Stimulated activated CD4-positive, alpha-beta T cell treated with anti-CD3 and anti-CD28 coated beads, TNF-alpha, amount 100 ng/mL, for 48 hours (primary cell): ENCODE measurements at places on chromosomes 3 and 15.
A peak's percentile ranks its signal among the peaks of the same experiment; 100 is the strongest.

GRCh38 chr3:177692304-177692975 lies 495.2 kb upstream of the TBL1XR1 start:
- DNase-seq, result no peak

DNA sequence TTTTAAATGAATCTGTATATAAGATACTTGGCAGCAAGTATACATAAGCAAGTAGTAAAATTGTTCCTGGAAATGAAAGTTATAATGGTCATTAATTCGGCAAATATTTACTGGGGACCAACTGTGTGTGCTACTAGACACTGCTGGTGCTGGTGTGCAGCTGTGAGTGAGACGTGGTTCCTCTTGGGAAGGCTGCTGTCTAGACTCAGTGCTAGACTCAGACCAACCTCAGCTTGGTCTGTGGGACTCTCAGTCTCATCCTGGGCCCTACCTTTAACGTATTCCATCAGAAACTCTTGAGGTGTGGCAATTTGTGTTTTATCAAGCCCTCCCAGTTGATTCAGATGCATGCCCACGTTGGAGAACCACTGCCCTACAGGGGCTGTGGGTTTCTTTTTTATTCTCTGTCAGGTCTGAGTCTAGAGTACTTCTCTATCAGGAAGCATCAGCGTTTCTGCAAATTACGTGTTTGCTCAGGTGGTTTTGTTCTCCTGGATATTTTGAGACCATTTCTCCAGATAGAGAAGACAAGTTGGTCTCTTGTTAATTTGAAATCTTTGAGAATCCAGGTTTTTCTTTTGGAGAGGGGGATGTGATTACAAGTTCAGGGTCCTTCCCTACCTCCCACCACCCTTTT lies 6.8 kb downstream of the TLNRD1 start:
- no peak for DNase-seq

- DNase-seq, result no peak
These were observed 171.7 kb downstream of the C3orf38 start for GRCh38 chr3:88321363-88322050.

- DNase-seq, result no peak
These were observed 10.3 kb upstream of the USP50 start for GRCh38 chr15:50556642-50557371.

- no peak for DNase-seq
These were observed 46.8 kb downstream of the CHL1 start for GRCh38 chr3:243356-243725.

GRCh38 chr15:98150536-98150935 lies 190.0 kb downstream of the ARRDC4 start:
- DNase-seq, result no peak

GRCh38 chr3:101836160-101836559 lies 13.2 kb upstream of the NFKBIZ start:
- DNase-seq, result no peak

- no peak for DNase-seq
These were observed 67.7 kb downstream of the RARB start for GRCh38 chr3:25495726-25496253.

- no peak for DNase-seq
These were observed 35.0 kb downstream of the RFTN1 start for GRCh38 chr3:16478516-16478915.

DNA sequence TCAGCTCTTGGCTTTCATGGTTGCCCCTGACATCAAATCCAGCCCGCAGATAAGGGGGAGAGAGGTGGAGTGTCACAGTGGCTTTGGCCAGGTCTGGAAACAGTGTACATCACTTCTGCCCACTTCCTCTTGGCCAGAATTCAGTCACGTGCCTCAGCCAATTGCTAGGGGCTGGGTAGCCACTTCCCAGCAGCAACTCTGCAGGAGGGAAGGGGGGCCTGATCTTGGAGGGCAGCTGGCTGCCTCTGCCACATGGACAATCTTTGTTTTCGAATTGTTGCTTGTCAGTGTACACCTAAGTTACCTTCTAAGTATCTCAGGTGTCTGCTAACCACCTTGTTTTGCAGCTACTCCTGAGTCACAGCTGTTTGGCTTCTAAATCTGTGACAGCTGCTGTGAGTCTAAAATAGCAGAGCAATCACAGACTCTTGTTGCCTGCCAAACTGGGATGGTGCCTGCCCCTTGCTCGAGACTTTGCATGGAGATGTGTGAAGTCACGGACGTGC lies 41.0 kb upstream of the LIMD1 start:
- no peak for DNase-seq

DNA sequence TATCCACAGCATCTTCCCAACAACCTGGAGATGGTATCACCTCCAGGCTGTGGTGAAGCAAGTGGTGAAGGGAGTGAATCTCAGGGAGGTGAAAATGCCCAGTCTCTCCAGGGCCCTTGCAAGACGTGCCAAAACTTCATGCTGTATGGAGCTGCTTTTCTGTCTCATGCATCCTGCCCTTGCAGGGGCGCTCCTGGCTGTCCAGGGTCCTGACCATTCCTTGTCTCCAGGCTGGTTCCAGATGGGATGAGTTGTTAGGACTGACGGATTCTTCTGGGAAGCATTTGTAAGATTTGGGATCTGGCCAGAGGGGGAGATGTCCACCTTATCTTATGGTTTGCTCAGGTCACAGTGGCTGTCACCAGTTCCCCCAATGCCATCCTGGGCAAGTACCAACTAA lies 15.8 kb downstream of the TGM4 start:
- no peak for DNase-seq

DNA sequence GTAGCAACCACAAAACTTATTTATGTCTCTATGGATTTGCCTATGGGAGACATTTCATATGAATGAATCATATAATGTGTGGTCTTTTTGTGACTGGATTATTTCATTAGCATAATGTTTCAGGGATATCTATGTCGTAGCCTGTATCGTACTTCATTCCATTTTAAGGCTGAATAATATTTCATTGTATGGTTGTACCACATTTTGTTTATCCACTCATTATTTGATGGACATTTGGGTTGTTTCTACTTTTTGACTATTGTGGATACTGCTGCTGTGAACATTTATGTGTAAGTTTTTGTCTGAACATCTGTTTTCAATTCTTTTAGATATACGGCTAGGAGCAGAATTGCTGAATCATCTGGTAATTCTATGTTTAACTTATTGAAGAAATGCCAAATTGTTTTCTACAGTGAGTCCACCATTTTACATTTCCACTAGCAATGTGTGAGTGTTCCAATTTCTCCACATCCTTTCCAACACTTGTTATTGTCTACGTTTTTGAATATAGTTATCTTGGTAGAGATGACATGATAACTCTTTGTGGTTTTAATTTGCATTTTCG lies 134.4 kb upstream of the DAZL start:
- no peak for DNase-seq

DNA sequence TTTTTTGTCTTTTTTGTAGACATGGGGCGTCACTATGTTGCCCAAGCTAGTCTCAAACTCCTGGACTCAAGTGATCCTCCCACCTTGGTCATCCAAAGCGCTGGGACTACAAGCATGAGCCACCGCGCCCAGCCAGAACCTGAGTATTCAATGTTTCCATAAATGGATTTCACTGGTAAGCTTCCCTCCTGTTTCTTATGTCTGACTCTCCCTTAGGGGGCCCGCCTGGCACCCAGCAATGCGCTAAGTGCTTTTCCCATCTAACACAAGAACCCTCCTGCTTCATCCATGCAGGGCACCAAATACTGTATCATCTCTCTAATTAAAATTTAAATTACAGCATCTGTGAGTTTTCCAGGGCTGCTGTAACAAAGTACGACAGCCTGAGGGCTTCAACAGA lies 44.9 kb downstream of the KLF15 start:
- no peak for DNase-seq

GRCh38 chr3:21436835-21437234 lies 314.2 kb downstream of the ZNF385D start:
- no peak for DNase-seq

- no peak for DNase-seq
These were observed 849.8 kb downstream of the NSUN3 start for GRCh38 chr3:94912656-94913055.

GRCh38 chr3:84724877-84725276 lies 233.9 kb upstream of the CADM2 start:
- no peak for DNase-seq

DNA sequence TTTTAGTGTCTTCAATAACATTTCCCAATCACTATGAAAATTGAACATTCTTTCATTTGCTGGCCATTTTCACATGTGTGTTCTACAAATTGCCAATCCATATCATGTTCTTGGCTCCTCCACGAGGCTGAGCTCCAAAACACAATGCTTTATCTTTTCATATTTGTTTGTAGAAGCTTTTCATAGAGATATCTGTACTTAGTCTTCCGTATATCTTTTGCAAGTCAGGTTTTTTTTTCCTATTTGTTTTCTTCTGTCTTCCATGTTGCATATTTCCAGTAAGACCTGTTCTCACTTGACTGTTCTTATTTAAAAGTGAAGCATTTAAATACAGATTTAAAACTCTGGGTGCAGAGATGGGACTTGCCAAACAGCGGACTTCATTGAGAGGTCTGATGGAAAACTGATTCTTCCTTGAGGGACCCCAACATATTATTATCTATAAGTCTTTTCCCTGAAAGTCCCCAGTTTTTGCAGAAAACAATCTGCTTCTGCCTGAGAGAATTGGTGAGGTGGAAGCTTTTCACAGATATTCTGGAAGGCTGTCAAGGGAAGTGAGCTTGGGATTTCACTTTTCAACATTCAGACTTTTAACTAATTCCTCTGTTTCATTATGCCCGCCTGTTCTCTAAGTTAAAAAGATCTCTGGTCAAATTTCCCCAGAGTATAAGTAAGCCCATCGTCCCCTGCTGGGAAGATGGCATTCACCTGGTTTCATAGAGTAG lies 77.8 kb upstream of the KCNMB2 start:
- no peak for DNase-seq

DNA sequence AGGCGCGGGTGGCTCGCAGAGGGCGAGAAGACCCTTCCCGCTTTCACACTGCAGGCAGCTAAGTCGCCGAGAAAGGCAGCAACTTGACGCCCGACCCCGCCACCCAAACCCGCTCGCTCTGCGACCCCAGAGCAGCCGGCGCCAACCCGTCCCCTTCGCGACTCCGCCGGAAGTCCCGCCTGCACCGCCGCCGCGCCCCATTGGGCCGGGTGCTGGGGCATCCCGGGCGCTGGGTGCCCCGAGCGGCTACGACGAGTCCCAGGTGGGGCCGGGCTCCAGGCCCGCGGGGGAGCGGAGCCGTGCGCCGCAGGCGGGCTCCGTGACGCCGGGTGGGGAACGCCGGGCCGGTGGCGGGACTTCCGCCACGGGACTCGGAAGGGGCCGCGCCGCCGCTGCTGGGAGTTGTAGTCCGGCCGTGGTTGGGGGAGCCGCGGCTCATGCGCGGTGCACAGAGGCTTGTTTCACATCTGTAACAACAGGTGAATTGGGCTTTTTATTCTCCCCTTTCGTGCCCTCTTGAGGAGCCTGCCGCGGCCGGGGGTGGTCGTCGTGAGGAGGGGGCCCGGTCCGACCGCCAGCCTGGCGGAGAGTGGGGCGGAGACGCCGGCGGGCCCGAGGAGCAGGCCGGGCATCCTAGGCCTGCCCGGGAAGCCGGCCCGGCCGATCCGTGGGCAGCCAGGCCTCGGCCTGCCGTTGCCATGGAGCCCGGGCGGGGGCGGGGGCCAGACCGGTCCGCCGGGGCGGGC lies at the start of gene DHX30:
Gene DHX30 (plus strand): TSS at position 405 of the 746 bp plus-strand sequence. CDS start 7,546 bp downstream, outside the sequence.
- DNase-seq, result peak; percentile 80

DNA sequence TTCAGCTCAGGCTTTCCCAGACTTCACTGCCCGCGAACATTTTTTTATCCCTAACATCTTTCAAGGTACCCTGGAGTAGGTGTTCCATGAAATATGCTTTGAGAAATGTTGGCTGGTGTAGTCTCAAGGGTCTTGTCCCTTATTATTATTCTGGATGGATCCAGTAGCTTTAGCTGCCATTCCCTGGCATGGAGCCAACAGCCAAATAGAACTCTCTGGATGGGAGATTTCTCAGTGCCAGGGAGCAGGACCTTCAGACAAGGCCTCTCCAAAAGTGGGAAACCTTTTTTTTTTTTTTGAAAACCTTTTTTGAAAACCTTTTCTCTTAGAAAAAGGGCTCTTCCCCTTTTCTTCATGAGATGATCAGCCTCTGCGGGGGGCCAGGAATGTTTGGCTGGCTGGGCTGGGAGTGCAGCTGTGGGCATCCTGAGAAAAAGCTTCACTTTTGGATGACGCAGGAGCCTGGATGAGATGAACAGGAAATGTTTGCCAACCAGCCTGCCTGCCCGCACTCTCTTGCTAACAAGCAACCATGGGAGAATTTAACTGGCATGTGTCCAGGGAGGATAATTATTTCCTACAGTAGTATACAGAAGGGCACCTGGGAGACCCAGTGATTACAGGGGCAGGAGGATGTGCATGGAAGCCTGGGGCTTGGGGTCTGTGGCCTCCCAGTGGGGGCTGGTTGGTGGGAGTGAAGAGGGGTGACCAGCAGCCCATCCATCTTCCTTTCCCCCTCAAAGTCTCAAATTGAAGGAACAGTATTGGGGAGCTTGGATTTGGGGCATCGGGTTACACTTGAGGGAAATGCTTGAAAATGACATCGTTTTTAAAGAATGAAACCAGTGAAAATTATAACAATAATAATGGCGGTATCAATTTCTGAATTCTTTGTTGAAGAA lies 109.1 kb upstream of the LRIG1 start:
- no peak for DNase-seq

DNA sequence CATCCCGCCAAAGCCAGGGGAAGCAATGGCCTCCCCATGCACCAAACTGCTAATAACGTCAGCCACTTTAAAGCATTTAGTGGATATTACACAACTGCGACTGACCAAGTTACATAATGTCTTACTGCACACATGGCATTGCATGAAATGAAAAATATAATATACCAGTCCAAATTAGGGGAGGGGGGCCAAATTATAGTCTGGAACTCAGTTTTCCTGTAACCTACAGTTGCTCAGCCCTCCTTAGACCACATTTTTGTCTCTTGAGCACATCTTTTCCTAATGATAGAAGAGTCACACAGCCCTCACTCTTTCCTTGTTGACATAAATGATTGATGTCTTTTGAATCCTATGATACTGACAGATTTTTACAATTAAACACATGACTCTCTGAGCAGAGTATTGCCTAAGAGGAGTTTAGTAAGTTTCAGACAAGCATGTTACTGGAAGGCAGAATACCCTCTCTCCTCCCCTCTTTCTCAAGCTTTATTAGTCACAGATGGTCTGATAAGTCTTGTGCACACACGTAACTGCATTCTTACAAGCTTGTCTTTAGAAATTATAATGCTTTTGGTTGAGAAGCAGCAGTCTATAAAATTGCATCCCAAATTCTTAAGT lies 1.1 kb upstream of the PLD1 start:
- no peak for DNase-seq

DNA sequence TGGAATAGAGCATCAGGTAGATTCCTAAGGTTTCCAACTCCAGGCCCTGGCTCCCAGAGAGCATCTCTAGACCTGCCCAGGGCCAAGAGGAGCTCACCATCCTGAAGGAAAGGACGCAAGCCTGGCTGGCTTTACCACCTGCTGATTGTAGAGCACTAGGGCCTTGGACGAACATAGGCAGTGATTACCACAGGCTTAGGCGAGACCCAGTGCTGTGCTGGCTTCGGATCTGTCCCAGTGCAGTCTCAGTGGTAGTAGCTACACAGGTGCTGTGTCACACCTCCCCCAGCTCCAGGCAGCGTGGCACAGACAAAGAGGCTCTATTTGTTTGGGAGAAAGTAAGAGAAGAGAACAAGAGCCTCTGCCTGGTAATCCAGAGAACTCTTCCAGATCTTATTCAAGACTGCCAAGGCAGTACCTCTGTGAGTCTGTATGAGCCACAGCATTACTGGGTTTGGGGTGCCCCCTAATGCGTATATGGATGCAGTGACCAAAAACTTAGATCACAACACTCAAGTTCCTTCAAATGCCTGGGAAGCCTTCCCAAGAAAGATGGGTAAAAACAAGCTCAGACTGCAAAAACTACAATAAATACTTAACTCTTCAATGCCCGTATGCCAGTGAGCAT lies 25.4 kb downstream of the ISG20 start:
- no peak for DNase-seq

GRCh38 chr3:90221900-90222299 lies 1114.5 kb downstream of the EPHA3 start:
- DNase-seq, result no peak
